ENCODE measurements at places on chromosomes 16 and 17.

DNA sequence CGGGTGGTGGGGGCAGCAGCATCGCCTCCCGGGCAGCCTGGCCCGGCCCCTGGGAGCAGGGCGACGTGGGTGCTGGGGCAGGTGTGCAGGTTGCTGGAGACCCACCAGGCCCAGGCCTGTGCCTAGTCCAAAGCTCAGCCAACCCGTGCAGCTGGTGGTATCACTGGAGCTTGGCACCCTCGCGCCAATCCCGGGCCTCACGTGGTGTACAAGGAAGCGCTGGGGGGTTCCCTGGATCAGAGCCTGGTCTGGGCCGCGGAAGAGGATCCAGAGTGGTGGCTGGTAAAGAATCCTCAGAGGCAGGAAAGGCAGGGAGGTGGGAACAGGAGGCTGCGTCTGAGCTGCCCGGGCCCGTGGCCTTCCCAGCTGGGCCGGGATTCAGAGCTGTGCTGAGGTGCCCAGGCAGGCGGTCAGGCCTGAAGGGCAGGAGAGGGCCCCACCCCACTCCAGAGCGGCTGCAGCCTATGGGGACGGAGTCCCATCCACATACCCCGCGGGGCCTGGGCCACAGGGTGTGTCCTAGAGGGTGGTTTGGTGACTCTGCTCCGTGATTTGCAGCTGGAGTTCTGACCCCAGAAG lies 36.2 kb downstream of the ZFPM1 start:
- no peak for DNase-seq

GRCh38 chr16:13756411-13757140 lies 163.4 kb upstream of the ERCC4 start:
- no peak for DNase-seq

- DNase-seq: no peak
These were observed 109.6 kb downstream of the KCNJ2 start for GRCh38 chr17:70278844-70279462.

DNA sequence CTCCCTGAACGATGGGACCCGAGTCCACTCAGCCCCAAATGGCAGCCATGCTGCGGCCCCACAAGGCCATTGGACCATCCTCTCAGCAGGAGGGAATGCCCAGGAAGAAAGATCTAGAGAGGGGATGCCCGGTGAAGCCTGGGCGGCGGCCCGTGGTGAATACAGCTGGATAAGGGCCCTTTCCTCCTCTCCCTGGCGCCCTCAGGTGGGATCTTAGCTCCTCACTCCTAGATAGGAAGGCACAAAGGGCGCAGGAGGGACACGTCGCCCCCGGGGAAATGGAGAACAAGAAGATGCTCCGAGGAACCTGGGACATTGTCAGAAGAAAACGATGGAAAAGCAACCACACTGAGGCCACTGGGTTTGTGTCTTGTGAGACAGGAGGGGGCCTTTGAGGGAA lies 2.5 kb downstream of the CD300C start:
- no peak for DNase-seq

GRCh38 chr17:68603027-68603426 lies 1.9 kb upstream of the FAM20A start:
- DNase-seq: no peak

- no peak for DNase-seq
These were observed 10.3 kb downstream of the NSMCE1 start for GRCh38 chr16:27258241-27258734.

DNA sequence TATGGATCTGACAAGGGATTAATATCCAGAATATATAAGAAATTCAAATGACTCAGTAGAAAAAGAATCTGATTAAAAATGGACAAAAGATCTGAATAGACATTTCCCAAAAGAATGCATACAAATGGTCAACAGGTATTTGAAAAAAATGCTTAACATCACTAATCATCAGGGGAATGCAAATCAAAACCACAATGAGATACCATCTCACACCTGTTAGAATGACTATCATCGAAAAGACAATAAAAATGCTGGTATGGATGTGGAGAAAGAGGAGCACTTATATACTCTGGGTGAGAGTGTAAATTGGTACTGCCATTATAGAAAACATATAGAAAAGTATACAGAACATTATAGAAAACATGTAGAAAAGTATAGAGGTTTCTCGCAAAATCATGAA lies 16.4 kb upstream of the HS3ST2 start:
- no peak for DNase-seq

GRCh38 chr17:31680126-31680525 lies 178.9 kb downstream of the COPRS start:
- DNase-seq: no peak

DNA sequence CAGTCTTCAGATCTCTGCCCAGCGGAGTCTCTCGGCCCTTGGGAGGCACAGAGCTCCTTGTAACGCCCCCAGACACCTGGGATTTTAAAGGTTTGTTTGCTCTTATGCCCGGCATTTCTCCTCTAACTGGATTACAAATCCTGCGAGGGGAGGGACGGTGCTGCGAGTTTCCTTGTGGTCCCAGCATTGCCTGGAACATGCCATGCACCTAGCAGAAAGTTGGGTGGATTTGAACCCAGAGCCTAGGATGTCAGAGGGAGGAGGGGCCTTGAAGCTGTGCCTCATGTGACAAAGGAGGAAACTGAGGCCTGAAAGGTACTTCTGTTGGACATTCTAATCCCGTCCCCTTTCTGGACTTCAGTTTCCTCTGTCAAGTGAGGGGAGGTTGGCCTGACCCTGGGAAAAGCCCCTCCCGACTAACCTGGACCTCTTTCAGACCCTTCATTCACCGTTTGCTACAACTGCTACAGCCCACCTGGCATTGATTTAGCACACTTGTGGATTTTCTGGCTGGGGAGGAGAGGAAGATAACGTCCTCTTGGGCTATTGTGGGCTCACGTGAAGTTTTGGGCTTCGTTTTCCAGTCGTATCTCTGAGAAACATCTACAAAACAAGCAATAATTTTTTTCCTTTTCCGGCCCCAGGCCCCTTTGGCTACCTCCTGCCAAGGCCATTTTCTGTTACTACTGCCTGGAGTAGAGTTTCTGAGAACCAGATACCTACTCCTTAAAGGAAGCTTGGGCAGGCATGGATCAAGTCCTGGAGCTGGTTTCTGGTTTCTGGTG lies 30.9 kb downstream of the MRC2 start:
- no peak for DNase-seq

DNA sequence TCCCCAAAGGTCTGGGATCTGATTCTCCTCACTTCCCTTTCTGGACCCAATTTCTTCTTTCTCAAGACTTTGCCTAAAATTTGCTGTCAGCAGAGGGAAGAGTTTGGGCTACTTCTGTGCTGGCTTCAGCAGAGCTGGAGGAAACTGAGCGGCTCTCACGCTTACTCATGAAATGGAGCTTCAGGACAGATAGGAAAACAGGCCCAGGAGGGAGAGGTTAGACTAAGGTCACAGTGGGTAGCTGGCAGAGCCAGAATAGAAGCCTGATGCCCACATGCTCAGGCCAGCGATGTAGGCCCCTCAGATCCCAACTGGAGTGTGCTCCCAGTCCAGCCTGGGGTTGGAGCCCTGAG lies 593 bp downstream of the SLC38A7 start:
- DNase-seq: no peak

GRCh38 chr17:41818024-41818423 lies 5.2 kb downstream of the FKBP10 start:
- DNase-seq: no peak

- no peak for DNase-seq
These were observed 23.9 kb downstream of the PHB1 start for GRCh38 chr17:49390548-49391324.

DNA sequence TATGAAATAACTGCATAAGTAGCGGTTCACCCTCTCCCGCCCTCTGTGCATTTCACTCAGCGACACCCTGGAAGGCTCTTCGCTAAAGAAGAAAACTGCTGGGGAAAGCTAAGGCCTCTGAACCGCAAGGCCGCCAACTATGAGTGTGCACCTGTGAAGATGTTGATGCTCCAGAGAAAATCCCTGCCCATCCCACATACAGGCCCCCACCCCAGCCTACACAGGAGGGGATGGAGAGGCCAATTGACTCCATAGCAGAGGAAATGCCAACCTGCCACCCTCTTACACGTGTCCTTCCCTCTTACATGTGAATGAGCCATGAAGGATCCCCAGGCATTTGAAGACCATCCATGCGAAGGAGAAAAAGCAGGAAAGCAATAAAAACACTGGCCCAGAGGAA lies 104.8 kb downstream of the MGAT5B start:
- no peak for DNase-seq

- no peak for DNase-seq
These were observed 187.2 kb downstream of the CBLN1 start for GRCh38 chr16:49094471-49094870.

DNA sequence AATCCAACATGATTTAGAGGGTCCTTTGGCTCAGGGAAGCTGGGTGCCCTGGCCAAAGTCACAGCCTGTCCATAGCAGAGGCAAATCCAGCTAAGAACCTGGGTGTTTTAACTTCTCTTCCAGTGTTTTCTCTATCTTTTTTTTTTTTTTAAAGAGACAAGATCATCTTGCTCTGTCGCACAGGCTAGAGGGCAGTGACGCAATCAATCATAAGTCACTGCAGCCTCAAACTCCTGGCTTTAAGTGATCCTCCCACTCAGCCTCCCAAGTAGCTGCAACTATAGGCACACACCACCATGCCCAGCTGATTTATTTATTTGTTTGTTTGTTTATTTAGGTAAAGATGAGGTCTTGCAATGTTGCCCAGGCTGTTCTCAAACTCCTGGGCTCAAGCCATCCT lies 14.8 kb upstream of the GRIN2A start:
- DNase-seq: no peak

GRCh38 chr17:76417499-76418143 lies 33.2 kb downstream of the SPHK1 start:
- DNase-seq: no peak

- no peak for DNase-seq
These were observed 93.0 kb upstream of the GPR139 start for GRCh38 chr16:20166531-20167235.

- no peak for DNase-seq
These were observed 12.5 kb downstream of the ZSCAN32 start for GRCh38 chr16:3388325-3388724.

GRCh38 chr17:71327376-71328059 lies 793.3 kb upstream of the SOX9 start:
- DNase-seq: no peak

GRCh38 chr16:73713778-73714495 lies 582.7 kb upstream of the PSMD7 start:
- DNase-seq: no peak

DNA sequence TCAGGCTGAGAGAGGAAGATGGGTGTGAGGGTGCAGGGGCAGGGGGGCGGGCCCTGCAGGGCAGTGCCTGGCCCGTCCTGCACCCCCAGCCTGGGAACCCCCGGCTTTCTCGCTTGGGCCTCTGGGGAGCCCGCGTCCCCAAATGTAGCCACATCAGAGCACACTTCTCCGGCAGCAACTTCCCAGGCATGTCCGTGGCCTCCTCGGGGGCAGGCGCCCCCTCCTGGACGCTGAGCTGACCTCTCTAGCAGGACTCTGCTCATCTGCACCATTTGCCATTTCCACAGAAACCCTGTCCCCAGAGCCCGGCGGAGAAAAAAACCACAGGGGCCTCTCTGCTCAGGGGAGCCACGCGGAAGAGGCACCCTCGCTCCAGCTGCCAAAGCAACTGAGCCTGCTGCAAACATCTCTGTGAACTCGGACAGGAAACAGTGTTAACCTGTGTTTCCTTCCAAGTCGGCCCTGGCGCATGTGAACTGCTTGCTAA lies 63.4 kb downstream of the KLHDC4 start:
- no peak for DNase-seq

GRCh38 chr17:42536048-42536371 lies at the start of gene NAGLU:
Gene NAGLU, plus strand, starts transcription at chr17:42536241. Its CDS starts 32 bp downstream, at chr17:42536273.
- DNase-seq: peak; percentile 76

- DNase-seq: no peak
These were observed 4.6 kb upstream of the PIEZO1 start for GRCh38 chr16:88789594-88789993.

DNA sequence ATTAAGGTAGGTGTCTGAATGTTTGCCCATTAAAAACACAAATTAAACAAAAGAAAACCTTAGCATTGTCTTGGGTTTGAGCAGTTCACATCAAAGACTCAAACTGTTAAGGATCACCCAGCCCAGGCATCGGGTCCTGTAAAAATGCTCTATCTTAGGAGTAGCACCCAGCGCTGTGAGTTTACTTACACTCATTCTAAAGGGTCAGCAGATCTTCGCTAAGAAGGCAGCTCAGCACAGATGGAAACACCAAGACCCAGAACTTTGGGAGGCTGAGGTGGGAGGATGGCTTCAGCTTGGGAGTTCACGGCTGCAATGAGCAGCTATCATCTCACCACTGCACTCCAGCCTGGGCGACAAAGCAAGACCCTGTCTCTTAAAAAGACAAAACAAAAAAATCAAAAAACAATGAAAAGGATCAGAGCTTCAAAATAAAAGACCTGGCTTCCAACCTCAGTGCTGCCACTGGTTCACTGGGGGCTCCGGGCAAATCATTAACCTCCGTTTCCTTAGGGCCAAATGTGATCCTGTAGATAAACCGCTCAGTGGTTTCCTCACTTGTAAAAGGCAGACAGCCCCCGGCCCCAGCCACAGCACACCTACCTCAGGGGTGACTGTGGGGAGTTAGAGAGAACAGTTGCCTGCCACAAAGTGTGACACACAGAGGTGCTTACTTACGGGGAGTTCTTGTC lies 11.1 kb downstream of the COG1 start:
- no peak for DNase-seq

- no peak for DNase-seq
These were observed 407.4 kb downstream of the CA10 start for GRCh38 chr17:51751072-51751471.

DNA sequence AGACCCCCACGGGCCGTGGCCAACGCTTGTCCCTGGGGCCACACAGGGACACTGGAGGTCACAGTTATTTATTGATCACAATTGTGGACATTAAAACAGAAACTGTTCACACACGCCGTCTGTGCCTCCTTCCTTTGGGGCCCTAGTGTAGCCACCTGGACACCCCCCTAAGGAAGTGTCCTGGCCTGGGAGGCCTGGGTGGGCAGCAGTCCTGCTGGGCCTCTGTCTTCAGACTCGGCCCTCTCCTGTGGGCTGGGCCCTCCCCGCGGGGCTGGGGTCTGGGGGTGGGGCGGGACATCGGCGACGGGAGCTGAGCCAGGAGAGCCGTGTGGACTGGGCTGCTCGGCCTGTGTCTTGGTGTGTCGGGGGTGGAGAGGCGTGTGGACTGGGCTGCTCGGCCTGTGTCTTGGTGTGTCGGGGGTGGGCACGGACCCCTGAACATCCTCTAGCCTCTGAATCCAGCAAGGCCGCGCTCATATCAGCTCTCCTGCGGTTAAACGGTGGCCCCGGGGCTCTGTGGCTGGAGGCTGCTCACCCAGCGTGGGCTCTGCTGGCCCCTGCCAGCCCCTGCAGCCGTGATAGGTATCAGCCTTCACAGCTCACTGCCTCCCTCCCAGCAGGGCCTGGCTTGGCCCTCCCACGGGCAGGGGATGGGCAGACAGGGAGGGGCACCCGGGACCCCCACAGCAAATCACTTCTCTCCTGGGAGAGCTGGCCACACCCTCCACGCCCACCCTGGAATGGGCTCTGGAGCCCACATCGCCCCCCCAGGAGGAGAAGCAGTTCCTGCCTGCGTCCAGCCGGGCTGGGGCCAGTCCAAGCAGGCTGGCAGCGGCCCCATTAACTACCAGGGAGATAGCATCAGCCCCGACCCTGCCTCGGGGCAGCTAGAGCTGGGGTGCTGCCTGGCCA lies 1.1 kb upstream of the NHLRC4 start:
- DNase-seq: no peak

- DNase-seq: no peak
These were observed 674.9 kb upstream of the C16orf82 start for GRCh38 chr16:26391833-26392232.

- DNase-seq: no peak
These were observed 749 bp downstream of the GRIN2A start for GRCh38 chr16:10181196-10182162.

Measured in activated T-helper 9 cell treated with anti-CD3 and anti-CD28 coated beads, Interleukin-2, amount 50 U/mL, for 16 hours (primary cell).